ENCODE measurements at places on chromosomes 16 and 17.

GRCh38 chr17:45782889-45783592 lies 1.1 kb upstream of the CRHR1 start:
- DNase-seq = no peak

DNA sequence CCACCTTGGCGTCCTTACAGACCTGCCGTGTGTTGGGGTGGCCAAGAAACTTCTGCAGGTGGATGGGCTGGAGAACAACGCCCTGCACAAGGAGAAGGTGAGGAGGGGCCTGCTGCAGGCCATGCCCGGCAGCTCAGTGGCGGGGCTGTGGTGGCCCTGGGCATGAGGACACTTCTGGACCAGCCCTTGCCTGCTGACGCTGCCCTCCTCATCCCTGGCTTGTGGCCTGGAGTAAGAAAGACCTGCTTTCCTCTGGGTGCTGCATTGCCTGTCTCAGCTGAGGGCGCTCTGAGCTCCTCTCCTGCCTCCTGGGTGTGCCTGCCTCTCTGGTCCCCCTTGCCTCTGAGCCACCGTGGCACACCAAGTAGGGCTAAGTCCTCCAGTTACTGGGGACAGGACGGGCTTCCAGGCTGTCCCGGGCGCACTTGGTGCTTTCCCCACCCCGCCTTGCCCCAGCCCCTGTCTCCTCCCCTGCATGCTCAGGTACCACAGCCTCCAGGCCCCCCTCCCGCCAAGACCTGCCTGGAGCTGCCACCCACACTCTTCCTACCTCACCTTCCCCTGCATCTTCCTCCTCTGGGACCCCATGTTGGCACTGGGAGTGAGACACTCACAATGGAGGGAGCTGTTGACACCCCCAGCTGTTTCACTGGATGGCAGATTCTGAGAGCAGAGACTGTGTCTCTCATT lies 8.7 kb downstream of the ENDOV start:
- no peak for DNase-seq

DNA sequence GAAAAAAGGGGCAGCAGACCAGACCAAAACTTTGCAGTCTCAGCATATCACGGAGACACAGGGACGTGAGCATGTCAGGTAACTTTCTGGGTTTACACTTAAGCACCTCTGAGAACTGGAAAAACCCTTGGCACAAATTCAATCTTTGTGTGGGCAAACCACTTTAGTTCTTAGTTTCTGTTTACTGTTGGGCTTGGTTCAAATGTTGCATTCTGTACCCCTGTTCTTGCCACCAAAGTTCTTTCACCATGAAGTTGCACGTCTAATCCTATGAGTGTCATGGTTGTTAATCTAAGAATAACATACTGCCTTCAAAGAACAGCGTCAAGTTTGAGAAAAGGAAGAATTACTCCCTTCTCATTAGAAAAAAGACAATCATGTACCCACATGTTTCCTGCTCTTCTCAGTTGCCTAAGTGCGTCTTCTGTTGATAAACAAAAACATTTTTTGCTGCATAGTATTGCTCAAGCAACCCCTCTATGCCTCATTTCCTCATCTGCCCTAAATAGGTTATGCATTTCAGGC lies 11.6 kb downstream of the KRT33A start:
- no peak for DNase-seq

GRCh38 chr16:30805056-30805369 lies 18.0 kb upstream of the ZNF629 start:
- DNase-seq = no peak

- no peak for DNase-seq
These were observed 39.4 kb downstream of the TBC1D16 start for GRCh38 chr17:79996291-79996690.

GRCh38 chr17:46977348-46977747 lies 1.7 kb downstream of the RPRML start:
- DNase-seq = no peak

DNA sequence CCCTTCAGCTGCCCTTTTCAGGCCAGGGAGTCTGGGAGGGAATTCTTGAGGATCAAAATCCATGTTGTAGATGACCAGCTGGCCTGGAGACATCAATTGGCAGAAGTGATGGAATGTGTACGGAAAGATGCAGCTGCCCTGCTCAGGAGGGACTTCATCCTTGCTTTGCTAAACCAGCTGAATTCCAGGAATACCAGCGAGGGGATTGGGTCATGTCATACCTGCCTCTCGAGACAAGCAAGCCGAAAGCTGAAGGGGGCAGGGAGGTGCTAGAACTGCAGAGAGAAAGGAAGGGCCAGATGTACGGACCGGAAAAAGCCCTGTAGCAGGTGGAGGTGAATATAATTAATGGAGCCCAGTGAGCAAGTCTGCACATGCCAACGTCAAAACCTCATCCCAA lies 25.6 kb upstream of the NTN1 start:
- no peak for DNase-seq

- no peak for DNase-seq
These were observed 3.0 kb downstream of the BAHCC1 start for GRCh38 chr17:81398176-81398831.

- DNase-seq = no peak
These were observed 6.4 kb upstream of the NPRL3 start for GRCh38 chr16:144797-145252.

DNA sequence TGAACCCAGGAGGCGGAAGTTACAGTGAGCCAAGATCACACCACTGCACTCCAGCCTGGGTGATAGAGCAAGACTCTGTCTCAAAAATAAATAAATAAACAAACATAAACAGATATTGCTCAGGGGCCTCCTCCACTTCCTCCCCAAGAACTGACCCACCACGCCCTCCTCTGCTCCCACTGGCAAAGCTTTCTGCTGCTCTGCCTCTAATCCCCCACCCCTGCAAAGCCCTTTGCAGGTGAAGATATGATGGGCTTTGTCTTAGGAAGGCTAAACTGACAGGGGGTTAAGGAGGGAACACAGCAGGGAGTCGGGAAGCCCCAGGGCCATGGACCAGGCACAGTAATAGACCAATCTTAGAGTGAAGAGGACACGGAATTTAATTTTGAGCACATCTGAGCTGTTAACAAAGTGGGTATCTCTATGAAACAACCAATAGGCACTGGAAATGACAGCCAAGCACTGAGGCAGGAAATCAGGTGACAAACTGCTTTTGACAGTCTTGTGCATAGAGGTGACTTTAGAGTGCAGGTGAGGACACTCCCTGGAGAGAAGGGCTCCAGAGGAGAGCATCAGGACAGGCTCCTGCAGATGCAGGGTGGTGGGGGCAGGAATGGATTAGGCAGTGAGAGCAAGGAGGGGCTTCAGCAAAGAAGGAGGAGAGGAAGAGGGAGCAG lies 6.4 kb upstream of the CD300LD start:
- no peak for DNase-seq

- no peak for DNase-seq
These were observed 834 bp downstream of the FLYWCH1 start for GRCh38 chr16:2912330-2913199.

DNA sequence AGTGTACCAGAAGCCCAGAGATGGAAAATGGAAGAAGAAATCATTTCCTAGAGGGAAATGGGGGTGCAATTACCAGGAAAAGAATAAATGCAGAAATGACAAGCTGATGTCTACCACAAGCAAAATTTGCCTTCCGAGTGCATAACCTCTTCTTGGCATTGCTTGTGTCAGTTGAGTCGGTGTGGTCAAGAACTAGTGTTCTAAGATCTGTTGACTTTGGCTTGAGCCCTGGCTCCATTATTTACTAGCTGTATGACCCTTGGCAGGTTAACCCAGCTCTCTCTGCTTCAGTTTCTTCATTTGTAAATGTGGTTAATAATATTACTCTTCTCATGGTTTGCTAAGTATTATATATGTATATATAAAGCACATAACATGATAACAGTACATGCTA lies 273.0 kb upstream of the IRX5 start:
- no peak for DNase-seq

DNA sequence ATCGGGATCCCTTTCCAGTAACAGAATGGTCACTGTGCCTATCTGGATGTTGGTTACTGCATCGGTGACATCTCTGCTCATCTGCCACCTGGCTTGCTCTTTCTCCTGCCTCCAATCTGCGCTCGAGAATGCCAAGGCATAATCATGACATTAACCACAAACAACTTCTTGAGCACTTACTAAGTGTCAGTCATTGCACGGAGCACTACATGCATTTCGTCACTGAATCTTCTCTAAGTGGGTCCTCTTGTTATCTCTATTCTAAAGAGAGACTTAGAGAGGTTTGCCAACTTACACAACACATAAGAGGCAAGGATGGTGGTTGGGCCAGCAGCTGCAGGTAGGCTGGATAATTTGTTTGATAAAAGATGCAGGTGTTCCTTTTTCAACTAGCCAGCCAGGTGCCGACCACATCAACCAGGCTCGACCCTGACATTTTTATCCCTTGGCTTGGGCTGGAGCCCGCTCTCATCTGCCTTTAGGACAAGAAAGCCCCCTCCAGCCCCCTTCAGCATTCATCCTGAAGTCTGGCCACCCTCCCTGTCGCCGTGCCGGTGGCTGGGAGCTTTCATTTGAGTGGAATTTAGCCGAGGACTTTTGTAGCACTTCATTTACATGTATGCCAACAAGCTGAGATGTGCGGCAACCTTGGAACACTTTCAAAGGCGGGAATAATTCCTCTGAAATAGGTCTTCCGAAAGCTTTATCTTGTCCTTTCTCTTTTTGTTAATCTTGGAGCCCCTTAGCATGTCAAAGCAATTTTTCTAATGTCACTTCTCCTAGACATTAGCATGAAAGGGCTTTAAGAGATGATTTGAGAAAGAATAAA lies 89.3 kb upstream of the NKD1 start:
- no peak for DNase-seq

DNA sequence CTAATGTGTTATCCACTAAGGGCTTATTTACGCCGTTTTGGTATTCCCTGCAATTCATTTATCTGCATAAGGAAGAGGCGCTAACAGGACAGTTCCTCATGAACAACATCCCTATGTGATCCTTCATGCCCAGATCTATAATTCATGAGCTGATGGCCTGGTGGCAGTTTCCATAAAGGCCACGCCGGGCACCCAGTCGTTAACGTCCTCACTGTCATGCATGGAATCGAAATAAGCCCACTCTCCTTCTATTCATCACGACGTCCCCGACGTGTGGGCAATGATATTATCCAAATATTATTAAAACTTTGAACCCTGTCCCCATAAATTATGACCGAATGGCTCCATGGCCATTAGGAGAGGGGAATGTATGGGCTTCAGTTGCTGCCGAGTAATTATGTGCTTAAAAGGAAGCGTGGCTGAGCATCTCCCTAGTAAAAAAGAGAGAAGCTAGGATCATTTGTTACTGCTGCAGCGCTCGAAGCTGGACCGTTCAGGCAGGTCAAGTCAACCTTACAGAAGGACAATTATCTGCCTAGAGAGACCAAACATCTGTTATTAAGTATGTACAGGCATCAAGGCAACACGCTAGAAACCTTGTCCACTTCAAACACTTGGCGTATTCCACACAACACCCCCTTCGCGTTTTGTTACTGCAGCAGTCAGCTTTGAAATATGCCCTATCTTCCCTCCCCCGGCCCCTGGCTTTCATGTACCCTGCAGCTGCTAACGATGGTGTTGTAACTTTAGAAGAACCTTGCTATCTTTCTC lies 94.0 kb upstream of the SALL1 start:
- no peak for DNase-seq

DNA sequence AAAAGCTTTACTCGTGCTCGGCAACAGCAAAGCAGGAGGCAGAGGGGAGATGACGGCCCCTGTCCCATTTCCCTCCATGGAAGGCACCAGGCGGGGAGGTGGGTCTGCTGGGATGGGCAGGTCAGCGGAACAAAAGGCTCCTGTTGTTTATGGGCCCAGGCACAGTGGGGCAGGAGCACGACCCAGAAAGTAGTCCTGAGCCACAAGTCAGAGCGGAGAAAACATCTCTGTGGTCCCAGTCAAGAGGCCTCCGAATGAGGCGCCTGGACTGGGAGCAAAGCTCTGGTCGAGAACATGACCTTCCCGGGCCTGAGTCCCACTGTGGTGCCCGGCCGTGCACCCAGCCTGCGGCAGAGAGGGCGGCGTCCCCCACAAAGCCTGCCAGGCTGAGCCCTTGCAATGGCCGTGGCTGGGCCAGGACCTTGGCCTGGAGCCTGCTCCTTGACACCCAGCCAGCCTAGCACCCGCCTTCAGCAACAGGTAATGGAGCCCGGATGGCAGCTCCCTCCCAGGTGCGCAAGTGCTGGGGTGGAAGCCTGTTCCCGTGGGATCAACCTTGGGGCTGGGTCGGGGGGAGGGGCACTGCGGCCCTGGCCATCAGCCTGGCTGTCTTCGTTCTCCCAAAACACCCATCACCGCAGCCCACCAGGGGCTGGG lies 3.6 kb downstream of the RFNG start:
- no peak for DNase-seq

GRCh38 chr17:59790910-59791309 lies 83.5 kb downstream of the VMP1 start:
- DNase-seq = no peak

GRCh38 chr16:87603684-87604633 lies 1.7 kb downstream of the JPH3 start:
- DNase-seq = no peak

DNA sequence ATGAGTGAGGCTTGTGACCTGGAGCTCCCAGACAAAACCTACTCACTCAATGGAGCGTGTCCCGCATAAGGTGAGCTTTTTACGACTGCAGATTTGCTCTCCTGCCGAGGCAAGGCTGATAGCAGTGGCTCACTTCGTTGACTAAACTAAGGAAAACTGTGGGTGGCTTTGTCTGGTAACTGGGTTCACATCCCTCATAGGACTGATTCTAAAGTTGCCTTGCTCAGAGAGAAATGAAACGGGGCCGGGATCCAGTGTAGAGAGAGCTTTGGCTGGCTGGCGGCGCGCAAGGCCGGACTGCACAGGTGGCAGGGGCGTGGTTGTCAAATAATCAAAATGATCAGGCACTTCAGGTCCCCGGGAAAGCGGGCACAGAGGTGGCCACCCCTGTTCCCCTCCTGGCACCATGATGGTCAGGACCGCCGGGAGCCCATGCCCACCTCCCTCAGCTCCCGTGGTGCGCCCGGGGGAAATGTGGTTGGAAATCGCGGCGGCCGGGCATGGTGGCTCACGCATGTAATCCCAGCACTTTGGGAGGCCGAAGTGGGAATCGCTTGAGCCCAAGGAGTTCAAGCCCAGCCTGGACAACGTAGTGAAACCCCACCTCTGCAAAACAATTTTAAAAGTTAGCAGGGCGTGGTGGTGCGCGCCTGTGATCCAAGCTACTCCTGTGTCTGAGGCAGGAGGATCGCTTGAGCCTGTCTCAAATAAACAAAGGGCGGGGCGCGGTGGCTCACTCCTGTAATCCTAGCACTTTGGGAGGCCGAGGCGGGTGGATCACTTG lies 26.6 kb upstream of the OR1F1 start:
- DNase-seq = no peak

- DNase-seq = no peak
These were observed 27.2 kb upstream of the BRD7 start for GRCh38 chr16:50395763-50396710.

DNA sequence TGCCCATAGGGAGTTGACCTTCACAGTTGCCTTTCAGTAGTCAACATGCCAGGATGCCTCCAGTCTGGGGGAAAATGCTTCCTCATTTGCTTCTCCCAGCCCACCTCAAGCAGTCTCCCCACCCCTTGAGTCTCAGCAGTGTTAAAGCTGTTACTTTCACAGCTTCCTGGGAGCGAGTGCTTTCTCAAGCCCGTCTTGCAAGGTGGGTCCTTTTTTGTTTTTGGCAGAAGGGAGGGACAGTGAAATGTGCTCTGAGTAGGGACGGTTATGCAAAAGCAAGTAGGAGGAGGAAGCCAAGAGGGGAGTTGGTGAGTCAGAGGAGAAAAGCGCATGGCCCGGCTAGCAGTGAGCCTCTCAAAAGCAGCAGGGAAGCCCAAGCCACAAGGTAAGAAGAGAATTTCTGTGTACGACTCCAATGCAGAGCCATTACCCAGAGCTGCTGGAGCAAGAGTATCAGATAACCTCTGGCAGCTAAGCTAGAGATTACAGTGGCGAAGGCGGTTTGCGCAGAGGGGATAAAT lies at the start of gene CHST4:
TSS of gene CHST4 (plus strand) at position 316 of the 521 bp plus-strand sequence. CDS start 10,252 bp downstream, outside the sequence.
- DNase-seq = peak; percentile 56

Data from RCC 7860 (cell line).